ENCODE measurements at places on chromosomes 7 and 10.

- no peak for DNase-seq
Observed at GRCh38 chr7:117338020-117338419, 15.2 kb upstream of the WNT2 start.

DNA sequence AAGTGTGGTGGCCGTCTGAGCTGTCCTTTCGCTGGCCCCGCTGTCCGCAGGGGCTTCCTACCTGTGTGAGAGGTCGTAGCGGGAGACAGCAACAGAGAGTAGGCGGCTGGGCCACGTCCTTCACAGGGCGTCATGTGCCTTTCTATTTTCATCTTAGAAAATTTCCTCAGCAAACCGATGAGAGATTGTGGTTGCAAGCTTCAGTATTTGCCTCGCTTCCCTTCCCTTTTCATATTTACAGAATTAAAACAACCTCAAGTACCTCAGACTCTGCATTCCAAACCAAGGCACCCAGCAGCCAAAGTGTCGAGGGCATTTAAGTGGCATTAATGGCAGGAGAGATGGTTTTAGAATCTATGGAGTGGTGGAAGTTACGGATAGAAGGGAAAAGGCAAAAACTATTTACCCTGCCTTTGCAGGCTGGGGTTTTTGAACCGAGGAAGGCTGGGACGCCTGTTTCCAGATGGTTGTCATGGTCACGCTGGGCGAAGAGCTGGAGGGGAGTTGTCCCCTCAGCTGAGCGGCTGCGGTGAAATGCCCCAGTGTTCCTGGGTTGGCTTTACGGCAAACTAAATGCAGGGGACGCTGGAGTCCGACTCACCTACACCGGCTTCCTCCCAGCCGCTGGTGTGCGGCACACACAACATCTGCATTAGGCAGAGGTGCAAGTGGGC, 41.9 kb downstream of the WIPI2 start:
- DNase-seq = no peak

DNA sequence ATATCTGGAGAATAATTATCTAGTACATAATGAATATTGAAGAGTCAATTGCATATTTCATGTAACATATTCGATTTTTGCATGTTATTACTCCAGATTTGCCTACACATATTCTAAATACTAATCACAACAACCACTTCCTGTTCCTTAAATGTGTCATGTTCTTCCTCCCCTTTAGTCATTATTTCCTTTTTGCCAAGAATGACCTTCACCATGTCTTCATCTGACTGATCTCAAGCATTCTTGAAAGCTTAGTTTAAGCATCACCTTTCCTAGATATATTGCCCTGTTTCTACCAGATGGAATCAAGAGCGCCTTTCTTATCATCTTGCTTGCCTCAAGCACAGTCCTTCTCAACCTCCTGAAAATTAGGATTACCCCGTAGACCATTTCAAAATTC, 23.5 kb upstream of the MEOX2 start:
- DNase-seq = no peak

DNA sequence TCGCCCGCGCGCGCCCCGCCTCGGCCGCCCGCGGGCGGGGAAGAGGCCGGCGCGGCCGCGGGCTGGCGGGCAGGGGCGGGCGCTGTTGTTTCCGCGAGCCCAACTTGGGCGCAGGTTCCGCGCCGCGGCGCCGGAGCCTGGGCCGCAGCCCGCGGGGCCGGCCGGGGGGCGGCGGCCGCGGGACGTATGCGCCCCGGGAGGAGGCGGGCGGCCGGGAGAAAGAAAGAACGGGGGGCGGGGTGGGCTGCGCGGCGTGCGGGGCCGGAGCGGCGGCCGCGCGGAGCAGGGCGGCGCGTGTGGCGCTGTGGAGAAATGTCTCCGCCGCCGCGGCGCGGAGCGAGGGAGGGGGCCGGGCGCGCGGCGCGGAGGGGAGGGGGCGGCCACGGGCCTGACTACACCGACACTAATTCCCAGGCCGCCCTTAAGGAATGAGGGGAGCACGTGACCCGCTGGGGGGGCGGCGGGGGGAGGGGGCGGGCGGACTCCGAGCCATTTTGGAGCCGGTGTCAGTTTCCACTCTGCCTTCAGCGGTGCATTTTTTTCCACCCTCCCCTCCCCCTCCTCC, at the start of gene BMI1:
Gene BMI1 (plus strand): TSS at position 509 of the 565 bp plus-strand sequence. CDS start 5,351 bp downstream, outside the sequence.
- peak; percentile 54 for DNase-seq

- no peak for DNase-seq
Observed at GRCh38 chr7:16670021-16670420, 24.0 kb downstream of the BZW2 start.

- DNase-seq = peak; percentile 81
Observed at GRCh38 chr7:23373151-23374004, 74.2 kb downstream of the MALSU1 start.

DNA sequence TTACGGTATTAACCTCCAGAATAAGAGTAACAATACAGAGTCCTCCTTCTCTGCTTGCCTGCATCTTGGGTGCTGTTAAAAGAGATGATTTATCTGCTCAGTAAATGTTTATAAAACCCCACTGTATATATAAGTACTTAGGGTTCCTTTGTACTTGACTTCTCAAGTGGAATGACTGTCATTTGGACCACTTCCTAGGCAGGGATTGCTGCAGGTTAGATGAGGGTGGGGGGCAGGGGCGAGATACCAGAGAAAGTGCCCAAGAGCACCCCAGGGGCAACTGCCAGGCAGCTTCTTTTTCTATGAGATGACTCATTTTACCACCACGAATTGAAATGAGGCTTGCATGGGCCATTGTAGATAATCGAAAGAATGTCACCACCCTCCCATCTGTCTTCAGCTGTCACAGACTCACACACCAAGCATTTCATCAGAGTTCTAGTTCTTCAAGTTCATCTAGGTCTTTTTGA, 421.9 kb upstream of the GALNT17 start:
- DNase-seq = peak; percentile 5

GRCh38 chr7:22664988-22665798, 61.8 kb upstream of the IL6 start:
- DNase-seq = no peak

DNA sequence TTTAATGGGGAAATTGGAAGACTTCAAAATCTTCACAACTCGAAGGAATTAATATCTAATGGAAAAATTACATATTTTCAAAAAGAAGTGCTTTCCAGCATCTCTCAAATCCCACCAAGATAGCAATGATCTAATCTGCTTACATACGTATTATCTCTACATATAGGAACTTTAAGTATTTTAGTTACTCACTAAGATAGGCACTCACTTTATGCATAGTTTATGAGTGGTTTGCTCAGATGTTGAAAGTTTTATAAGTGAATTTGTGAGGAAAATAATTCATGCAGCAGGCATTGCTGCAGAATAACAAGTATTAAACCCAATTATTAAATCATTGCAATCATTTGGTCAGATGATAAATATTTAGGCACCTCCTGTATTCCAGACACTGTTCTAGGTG, 2.3 kb upstream of the CYTH3 start:
- no peak for DNase-seq

DNA sequence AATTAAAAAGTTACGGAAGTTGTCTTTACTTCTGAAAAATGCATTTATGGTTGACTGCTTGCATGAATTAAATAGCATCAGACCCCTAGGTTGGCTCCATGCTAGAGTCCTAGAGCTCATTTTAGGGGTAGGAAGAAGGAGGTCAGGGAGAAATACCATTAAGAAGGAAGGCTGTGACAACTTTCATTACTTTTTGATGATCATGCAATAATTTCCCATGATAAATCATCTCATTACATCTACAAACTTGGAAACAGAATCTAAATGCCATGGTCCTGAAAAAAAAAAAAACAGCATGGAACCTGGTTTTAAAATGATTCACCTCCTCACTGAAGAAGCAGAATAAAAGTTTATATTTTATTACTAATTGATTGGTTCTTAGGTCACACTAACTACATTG, 20.3 kb upstream of the PLXNA4 start:
- no peak for DNase-seq

- no peak for DNase-seq
Observed at GRCh38 chr7:84105586-84105985, 89.0 kb downstream of the SEMA3A start.

DNA sequence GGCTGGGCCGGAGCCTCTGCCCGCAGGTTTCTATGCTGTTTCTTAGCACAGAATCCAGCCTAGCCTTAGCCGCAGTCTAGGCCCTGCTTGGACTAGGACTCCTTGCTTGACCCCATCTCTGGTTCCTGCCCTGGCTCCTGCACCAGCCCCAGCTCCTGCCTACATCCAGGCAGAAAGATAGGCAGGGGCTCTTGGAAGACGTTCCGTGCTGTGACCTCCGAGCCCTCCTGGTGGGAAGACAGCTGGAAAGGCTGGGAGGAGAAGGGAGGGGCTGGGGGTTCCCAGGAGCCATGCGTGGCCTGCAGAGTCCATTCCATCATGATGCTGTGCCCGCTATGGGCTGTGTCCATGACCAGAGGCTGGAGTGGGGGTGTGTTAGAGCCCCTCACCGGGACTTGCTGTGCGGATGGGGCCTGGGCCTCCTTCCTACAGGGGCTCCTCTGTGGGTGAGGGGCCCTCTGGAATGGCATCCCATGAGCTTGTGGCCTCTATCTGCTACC, 26.2 kb downstream of the RAMP3 start:
- DNase-seq = no peak

DNA sequence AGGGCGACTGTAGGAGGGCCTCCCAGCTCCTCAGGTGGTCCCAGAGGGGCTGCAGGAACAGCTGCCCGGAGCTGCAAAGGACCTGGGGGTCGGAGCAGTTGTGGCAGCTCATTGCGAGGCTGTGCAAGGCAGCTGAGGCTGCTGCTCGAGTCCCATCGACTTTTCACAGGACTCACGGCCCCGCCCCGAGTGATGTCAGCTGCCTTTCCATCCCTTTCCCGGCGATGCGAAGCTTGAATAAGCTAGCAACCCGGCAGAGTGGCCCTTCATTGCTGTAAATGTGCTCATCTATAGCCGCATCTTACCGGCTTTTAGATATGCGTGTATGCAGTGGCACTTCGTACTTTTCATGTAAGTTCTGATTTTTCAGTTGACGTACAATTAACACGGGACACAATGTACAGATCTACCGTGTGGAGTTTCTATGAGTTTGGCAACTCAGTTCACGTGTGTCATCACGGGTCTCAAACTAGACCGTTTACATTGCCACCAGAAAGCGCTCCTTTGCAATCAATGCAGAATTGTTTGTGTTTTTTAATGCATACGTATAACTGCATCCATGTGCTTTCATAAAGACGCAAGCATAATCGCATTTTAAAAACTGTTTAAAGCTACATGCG, at the start of gene CH25H:
Gene CH25H (minus strand): TSS at position 137 of the 620 bp plus-strand sequence. CDS start 25 bp downstream, at position 112.
- peak; percentile 51 for DNase-seq

GRCh38 chr10:52030975-52031374, 283.1 kb upstream of the DKK1 start:
- no peak for DNase-seq

GRCh38 chr7:131108212-131108940, 219.3 kb upstream of the MKLN1 start:
- DNase-seq = peak; percentile 40

All from activated T-cell treated with anti-CD3 and anti-CD28 coated beads, Interleukin-2, amount 50 U/mL, for 72 hours (primary cell).